ENCODE measurements at places on chromosomes 4 and X.

- no peak for DNase-seq
These were observed 58.8 kb upstream of the FAAH2 start for GRCh38 chrX:57227691-57228090.

- no peak for DNase-seq
These were observed 13.7 kb upstream of the ADD1 start for GRCh38 chr4:2829933-2830451.

GRCh38 chrX:2502668-2503519 lies 2.1 kb upstream of the DHRSX start:
- DNase-seq = no peak

DNA sequence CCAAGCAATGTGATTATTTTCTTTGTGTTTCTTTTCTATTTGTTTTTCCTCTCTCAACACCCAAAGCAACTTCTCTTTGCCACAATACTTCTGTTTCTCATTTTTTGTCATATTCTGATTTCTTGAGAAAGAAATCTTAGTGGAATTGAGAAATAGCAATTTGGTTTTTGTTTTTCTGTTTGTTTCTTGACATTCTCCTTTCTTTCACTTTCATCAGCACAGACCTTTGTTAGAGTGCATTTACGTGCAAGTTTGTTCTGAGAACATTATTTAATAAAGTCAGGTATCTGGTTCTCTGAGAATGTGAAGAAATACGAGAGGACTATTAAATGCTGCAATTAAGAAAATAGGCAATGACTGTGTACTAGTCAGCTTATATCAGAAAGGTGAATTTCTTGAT lies 608.1 kb upstream of the AADAT start:
- DNase-seq = no peak

DNA sequence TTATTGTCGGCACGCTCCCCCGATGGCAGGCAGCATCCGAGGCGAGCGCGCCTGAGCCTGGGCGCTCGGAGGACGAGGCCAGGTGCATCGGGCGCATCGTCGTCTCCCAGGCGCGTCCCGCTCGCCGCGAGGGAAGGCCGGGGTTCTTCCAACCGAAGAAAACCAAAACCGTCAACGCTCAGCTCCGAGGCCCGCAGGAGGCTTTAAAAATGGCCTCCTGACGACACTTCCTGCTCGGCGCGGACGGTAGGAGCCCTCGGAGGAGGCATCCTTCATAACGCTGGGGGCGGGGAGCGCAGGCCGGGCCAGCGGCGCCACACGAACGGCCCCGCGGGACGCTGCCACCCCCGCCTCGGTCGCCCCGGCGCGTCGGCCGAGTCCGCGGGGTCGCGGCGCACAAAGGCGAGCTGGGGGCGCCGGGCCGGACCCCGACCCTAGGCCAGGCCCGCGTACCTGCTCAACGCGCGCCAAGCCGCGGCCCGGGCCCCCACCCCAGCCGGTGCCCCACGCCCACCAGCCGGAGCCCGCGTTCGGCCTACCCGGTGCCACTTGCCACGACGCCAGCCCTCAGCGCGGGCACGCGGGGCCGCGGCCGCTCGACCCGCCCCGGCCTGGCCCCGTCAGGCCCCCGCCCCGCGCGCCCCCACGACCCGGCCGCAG lies 501 bp downstream of the ZNF518B start:
- DNase-seq = no peak

- no peak for DNase-seq
These were observed at the start of gene RGN for GRCh38 chrX:47078129-47079043. Gene RGN (plus strand): TSS chrX:47078443. CDS start chrX:47081145, 2,702 bp downstream.

- no peak for DNase-seq
These were observed 685 bp downstream of the LCORL start for GRCh38 chr4:18020671-18021469.

DNA sequence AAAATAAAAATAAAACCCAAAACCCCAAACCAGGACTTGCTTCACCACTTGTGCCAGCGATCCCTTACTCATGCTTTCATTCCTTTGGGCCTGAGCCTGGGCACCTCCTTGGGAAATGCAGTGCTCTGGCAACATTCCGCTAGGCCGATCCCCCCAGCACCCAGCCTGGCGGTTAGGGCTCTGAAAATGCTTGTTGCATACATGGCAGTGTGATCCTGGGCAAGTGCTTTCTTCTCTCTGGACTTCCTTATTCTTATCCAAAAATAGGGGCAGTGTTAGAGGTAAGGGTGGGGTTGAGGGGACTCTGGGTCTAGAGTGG lies 4.6 kb downstream of the ZNF185 start:
- DNase-seq = no peak

DNA sequence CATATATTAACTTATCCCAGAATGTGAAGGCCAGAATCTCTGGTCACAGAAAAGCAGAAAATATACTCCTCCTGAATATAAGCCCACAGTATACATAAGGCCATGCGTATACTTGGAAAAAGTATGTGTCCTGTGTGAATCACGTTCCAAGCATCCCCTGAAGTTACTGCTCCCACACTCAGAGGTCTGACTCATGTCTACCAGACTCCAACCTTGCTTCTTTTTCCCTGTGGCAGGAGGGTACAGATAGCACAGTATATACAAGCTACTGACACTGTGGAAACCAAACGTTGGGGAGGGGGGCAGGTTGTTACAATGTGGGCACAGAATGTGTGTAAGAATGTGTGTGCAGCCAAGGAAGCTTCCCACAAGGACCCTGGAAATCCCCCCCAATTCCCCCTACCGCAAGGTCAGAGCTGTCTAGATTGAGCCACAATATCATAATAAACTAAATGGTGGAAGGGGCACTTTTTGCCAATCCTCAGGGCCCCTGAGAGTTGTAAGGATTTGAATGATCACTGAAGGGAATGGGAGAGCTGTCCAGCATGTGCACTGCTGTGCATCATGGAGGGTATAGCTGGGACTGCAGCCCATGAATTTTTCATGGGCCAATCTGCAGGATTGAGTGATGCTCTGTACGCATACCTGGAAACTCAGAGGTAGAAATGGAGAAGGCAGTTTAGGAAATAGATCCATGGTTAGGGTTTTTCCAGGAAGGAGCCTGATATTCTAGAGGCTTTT lies 7.4 kb upstream of the RELL1 start:
- DNase-seq = no peak

GRCh38 chr4:149311076-149311475 lies 504.6 kb downstream of the IQCM start:
- DNase-seq = no peak

DNA sequence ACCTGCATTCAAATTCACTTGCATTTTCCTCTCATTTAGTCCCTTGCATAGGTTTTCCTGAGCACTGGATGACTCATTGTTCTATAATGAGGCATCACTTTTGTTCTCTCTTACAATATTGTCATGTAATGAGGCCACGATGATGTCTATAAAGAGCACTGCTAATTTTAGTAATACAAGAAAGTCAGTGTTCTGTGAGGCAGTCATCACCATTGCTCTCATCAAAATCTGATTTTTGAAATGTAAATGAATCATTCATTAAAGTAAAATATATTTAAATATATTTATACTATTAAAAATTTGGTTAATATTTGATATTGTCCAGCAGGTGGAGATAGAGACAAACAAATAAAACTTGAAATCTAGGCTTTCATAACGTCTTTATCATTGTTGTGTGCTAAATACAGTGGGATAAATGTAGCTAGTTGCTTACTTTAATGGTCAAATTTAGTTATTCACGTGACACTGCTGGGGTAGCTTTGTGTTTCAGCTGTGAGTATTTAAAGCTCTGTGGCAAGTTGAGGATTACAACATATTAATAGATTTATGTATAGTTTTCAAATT lies 15.4 kb downstream of the HMGB2 start:
- no peak for DNase-seq

GRCh38 chr4:11615601-11616000 lies 186.9 kb upstream of the HS3ST1 start:
- DNase-seq = no peak

DNA sequence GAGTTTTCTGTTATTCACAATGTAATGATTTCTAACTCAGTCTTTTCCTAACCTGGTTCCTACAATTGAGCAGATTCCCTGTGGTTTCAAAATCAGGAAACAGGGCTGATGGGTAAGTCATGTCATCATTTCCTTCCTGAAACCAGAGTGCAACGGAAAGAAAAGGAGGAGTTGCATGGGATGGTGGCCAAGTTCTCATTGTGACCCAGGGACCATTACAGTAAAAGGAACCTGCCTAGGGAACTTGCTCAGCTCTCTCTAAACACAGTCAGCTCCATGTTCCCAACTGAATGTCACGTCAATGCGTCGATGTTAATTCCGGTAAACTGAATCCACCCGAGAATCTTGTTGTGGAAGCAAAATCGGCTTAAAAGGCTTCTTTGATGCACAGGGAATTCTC lies 51.2 kb downstream of the LGI2 start:
- DNase-seq = no peak

DNA sequence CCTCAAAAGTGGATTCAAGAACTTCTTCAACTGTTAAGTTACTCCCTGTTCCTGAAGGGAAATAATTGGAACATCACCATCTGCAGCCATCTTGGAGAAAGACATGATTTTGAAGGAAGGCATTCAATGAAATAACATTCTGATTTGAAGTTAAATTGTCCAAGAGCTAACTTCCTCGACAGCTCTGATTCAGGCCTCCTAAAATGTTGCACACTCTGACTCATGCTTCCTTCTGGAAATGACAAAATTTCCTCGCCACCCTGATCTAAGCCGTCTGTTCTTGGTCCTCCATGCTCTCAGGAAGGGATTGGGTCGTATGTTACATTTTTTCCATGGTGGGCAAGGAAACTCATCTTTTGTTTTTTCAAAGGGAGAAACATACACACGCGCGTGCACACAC lies 496.9 kb upstream of the DIPK2B start:
- no peak for DNase-seq
